ENCODE measurements at places on chromosomes 3 and 15. TPM values are rescaled to one million over a fixed set of nuclear protein-coding genes. Genes with fewer than 3 reads are reported as not detected.

CORO2B gene
- polyA plus RNA-seq: 6.1 TPM

ULK4 gene
- 1.8 TPM for polyA plus RNA-seq

ABHD10 gene
- 23.5 TPM for polyA plus RNA-seq

GRM2 gene
- polyA plus RNA-seq: 0.51 TPM

CFAP44 gene
- 4.9 TPM for polyA plus RNA-seq

GAP43 gene
- 3.4 TPM for polyA plus RNA-seq

RETNLB gene
- not detected for polyA plus RNA-seq

- DNase-seq: peak; percentile 91
Observed at GRCh38 chr15:76163457-76164295, 103.9 kb downstream of the TMEM266 start.

DNA sequence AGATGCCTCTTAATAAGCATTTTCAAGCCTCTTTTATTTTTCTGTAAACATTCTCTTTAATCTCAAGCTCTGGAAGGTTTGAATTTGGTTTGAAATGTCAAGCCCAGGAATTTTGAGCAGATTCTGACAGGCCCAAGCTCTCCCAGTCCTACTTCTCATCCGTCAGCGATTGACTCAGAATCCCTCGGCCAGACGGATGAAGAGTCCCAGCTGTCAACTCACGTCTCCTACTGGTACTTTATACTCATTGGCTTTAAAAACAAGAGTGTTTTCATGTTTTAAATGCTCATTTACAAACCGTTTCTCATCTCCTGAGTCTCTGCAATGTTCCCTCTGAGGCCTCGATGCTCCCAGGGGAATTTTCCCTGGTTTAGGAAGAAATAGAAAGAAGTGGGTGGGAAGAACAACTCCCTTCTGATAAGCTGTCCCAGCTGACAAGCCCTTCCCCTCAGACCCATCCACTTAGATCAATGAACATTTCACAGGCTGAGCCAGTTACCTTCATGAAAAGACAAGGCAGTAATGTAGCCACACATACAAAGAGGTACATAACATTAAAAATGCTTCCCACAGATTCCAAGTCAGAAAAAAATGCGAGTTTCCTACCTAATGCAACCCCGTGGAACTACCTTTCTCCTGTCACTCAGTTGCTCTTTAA, 478.2 kb upstream of the DPH6 start:
- no peak for DNase-seq

DNA sequence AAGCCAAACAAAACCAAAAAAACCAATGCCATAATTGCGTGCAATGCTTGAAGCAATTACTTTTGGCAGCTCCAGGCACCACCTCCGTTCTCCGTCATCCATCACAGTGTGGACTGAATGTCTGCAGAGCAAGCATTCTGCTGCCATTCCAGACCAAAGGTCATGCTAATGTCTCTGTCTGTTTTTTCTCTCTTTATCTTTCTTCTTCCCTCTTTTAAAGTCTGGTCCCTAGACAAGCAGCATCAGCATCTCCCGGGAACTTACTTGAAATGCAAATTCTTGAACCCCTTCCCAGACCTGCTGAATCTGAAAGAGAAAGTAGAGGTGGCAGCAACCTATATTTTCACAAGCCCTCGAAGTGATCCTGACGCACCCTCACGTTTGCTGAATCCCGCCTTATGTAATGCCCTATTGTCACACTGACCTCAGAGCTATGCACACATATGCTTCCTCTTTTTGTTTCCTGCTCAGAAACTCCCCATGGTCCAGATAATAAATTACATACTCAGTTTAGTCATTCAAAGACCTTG, 297.3 kb upstream of the PROK2 start:
- peak; percentile 55 for DNase-seq

DNA sequence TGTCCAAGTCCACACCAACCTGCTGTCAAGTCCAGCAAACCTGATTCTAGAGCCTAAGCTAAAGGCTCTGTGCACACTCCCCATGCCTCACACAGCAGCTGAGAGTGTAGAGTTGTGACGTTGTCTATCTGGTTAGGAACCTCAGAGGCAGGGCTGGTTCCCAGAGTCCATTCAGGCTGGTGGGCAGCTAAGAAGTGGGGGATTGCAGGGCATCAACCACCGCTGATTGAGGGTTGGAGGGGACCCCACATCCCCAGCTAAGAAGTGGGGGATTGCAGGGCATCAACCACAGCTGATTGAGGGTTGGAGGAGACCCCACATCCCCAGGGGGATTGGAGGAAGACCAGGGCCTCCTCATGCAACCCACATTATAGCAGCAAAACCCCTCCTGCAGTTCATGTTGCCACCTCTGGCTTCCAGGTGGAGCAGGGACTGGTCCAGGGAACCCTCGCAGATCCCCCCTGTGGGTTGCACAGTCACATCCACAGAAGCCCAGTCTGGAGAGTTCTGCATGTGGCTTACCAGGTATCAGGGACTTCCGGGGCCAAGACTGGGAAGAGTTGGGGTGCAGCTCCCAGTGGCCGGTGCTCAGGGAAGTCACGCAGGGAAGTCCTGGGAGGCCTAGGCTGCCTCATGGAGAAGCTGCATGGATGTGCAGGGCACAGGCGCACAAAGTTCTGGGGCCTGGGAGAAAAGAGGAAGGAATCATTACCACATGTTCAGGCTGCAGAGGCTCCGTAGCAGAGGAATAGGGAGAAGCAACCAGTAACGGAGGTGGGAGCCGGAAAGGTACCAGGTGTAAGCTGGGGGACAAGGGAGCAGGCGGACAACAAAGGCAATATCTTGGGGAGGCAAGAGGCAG, 71.4 kb upstream of the PCSK6 start:
- no peak for DNase-seq

DNA sequence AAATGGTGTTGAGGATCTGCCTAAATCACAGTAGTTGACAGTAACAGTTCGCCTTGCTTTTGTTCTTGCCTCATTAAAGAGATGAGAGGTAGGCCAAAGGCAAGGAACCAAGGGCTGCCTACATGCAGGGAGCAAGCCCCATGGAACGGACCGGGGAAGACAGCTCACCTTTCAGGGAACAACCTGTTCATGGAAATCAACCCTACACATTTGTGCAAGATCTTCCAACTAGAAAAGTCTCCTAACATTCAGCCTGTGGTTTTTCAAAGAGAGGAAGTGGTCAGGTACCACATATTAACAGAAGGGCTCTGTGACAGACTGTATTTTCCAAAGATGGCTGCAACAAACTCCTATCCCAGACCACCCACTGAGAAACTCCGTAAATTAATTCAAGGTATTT, 1031.8 kb upstream of the NR2F2 start:
- no peak for DNase-seq

DNA sequence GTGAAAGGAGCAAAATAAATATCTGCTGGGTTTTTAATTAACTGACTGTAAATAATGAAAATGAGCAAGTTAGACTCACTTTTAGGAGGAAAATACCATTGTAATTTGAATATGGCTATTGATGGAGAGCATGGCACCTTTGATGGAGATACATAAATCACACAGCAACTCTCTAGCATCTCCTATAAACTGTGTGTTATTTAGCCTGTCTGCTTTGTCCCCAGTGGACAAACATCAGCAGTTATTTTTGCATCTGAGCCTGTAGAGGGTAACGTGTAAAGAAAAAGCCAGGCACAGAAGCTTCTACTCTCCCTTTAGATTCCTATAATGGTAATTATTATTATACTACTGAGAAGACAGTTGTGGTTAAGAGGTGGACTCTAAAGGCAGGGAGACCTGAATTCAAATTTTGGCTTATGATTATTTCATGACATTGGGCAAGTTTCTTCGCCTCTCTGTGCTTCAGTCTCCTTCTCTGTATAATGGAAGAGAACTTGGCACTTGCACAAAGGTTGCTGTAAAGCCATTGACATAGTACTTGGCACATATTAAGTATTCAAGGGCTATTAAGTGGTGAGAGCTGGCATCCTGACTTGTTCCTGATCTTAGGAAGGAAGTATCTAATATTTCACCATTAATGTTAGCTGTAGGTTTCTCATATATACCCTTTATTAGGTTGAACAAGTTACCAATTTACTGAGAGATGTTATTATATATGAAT, 289.5 kb upstream of the TRIM42 start:
- no peak for DNase-seq

DNA sequence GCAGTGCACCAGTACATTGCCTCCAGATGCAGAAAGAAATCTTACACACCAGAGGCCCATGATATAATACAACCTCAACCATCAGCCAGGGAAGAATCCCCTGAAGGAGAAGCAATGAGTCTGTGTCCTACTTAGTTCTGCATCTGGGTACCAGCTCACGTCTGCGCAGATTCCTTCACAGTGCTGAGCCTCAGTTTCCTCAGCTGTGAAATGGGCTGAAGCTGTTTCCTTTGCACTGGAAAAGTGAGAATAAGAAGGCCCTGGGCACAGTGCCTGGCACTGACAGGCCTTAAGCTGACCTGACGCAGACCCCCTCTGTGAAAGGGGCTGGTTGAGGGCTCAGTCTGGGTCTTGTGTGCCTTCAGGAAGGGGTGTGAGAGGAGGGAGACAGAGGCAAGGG, 20.7 kb downstream of the ATP2B2 start:
- no peak for DNase-seq

DNA sequence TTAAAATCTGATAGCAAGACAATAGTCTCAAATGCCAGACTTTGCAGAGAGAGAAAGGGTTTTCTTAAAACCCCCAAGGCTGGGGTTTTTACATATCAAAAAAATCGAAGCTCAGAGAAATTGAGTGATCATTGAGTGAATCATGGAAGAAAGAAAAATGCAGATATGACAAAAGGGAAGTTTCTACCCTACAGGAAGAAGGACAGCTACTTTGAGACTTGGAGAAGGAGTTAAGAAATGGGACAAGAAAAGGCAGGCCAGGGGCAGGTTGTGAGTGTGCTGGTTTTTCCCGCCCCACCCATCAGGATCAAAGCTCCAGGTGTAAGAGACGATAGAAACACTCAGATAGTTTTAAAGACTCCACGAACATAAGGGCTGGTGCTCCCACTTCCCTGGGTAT, 18.6 kb downstream of the TMEM158 start:
- DNase-seq: no peak

- no peak for DNase-seq
Observed at GRCh38 chr3:186946756-186947375, 16.5 kb downstream of the ST6GAL1 start.

DNA sequence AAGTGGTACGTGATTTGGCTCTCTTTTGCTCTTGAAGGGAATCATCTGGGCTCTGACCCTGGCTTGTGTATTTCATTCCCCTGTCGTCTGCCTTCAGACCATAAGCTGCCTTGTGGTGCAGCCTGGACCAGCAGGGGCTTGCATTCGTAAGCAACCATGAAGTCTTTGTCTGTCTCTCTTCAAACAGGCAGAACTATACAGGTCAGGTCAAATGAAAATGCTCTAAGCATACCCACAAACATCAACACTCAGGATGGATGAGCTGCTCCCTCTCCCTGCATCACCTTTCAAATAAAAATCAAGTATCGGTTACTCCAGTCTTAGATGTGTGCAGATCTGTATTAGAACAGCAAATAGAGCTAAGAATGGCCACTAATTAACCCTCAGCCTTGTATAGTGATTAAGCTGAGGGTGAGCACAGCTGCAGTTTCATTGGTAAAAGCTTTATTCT, 268.6 kb upstream of the UBE2E1 start:
- no peak for DNase-seq

GRCh38 chr3:144381607-144382006, 410.0 kb downstream of the DIPK2A start:
- no peak for DNase-seq

DNA sequence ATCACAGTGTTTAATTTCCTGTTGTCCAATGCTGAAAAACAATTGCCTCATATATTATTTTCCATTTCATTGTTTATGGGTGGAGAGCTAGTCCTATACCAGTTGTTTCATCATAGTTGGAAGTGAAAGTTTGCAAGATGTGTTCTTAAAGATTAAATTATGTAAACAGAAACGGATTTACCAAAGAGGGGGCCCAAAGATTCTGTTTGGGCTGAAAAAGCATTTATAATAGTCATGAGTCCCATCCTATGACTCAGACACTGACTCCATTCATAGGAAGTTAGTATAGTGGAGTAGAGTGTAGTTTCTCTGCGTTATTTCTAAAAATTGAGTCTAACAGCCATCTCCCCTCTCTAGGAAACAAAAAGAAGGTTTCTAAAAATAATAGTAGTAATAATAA, 24.3 kb downstream of the NFKBIZ start:
- no peak for DNase-seq

DNA sequence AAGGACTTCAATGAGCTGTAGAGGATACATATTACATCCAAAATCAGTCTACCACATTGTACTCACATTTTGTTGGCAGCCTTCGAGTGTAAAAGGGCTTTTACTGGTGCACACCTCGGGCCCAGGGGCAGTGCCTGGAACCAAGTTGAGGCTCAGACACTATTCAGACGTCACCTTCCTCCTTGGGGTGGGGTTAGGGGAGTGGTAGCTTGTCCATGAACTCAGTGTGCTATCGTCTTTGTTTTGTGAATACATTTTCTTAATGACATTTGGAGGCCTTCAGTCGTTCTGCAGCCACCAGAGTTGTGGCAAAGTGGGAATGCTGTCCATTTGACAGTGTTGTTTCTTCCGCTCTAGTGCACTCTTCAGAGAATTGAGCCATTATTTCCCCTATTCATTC, 114.2 kb downstream of the PGPEP1L start:
- no peak for DNase-seq

GRCh38 chr15:35616498-35617271, 70.7 kb upstream of the DPH6 start:
- DNase-seq: no peak

- no peak for DNase-seq
Observed at GRCh38 chr3:66377800-66378199, 123.0 kb downstream of the LRIG1 start.

DNA sequence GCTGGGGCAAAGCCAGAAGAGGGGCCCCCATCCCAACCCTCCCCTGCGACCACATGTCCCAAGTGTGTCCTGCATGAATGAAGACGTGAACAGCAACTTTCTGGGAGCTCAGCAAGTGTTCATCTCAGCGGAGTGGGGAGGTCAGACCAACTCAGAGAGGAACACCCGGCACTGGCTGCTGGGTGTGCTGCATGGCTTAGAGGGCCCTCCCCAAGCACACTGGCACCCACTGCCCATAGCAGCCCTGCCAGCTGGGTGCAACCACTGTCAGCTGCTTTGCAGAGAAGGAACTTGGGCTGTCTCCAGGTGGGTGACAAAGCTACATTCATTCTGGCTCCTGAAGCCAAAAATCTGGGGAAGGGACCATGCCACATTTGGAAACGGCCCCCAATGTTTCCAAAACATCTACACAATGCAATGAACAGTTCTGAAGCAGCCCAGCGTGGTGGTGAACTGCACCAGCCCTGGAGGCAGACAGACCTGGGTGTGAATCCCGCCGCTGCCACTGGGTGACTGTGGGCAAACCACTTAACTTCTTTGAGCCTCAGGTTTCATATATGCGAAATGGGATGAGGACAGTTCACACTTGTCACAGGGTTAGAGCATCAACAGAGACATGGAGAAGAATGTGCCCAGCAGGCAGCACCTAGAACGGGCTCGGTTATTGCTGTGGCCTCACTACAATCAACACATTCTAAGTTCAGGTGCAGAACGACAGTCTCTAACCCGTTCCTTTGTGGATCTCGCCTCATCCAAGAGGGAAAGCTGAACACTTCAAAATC, 145.4 kb downstream of the NUP210 start:
- DNase-seq: no peak

- peak; percentile 74 for DNase-seq
Observed at GRCh38 chr3:159829539-159830227, 159.0 kb upstream of the IL12A start.
